Stimulated activated CD8-positive, alpha-beta memory T cell treated with anti-CD3 and anti-CD28 coated beads, Interleukin-4, amount 100 ng/mL, for 4 hours (primary cell): ENCODE measurements at places on chromosomes 2 and 18.

- no peak for DNase-seq
Measured at GRCh38 chr2:174166261-174166660, 82.1 kb downstream of the OLA1 start.

DNA sequence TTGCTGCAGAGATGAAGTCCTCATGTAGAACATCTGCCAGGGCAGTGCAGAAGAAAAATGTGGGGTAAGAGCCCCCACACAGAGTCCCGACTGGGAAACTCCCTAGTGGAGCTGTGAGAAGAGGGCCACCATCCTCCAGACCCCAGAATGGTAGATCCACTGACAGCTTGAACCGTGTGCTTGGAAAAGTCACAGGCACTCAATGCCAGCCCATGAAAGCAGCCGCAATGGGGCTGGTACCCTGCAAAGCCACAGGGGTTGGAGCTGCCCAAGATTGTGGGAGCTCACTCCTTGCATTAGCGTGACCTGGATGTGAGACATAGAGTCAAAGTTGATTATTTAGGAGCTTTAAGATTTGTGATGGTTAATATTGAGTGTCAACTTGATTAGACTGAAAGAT is 197.8 kb downstream of the CCDC102B start:
- no peak for DNase-seq

DNA sequence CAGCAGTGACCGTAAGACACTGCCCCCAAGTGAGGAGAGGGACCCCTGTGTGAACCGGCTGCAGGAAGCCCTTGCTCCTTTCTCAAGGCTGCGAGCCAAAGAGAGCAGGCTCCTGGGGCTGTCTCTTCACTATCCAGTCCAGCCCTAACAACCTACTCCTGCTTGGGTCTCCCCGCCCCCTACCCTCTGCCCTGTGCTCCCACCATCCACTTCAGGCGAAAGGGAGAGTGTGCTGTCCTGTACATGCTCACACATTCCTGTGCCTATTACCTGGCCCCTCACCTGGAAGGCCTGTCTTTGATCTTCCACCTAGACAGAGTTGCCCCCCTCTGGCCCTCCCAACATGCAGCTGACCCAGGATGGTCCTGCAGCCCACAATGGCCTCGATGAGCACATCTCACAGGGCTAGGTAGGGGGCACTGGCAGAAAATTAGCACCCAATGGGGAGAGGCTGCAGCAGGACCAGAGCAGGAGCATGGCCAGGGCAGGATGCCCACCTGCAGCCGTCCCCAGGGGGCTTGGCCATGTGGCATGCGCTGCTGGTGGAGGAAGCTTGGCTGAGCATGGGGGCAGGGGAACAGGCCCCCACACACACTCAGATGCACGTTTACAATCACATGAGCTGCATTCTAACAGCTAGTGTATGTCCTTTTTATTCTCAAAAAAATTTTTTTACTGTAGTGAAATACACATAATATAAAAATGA is 93.5 kb downstream of the POLR1A start:
- no peak for DNase-seq

GRCh38 chr2:215371915-215372897 is 60.3 kb downstream of the ATIC start:
- no peak for DNase-seq
